ENCODE measurements at places on chromosomes 2 and 18.

DNA sequence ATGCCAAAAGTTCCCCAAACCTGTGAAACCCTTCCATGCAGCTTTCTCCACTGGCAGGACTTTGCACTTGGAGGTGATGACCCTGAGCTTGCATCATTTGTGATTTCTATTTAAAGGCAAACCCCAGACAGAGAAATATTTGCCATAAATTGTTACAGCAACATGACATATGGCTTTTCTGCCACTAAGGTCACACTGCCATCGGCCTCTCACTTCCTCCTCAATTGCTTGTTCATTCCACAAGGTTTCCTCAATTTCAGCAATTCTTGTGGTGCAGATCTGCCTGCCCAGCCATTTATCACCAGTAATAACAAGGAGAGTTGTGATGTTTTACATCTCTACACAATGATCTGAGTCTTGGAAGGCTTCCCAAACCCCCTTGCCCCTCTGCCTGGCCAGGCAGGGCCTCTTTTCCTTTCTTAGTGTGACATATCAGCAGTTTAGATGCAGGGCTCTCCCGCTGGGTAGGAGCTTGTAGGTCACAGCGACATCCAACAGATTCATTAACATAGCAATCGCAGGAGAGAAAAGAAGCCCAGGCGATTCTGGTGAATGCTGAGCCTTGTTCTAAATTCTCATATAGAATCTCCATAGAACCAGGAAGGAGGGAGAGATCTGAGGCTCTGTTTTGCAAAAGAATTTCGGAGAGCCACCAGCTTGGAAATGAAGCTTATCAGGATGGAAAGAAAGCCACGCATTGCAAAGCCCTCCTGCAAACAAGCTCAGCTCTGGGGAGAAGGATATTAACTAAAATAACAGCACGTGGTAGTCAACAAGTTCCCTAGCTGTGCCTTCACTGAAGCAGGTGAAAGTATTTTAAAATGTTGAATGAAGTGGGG is 46.7 kb upstream of the ITGA6 start:
- DNase-seq: no peak
- no peaks in the 10 kb centered on the region for H3K27me3 ChIP-seq

- no peak overlapping the region for H3K27ac ChIP-seq
- H3K4me1 ChIP-seq: no peaks in the 10 kb centered on the region
- DNase-seq: no peak
- H3K27me3 ChIP-seq: no peaks in the 10 kb centered on the region
- H3K4me3 ChIP-seq: no peak overlapping the region
- no peaks in the 10 kb centered on the region for H3K36me3 ChIP-seq
These were observed 378.6 kb downstream of the DPP10 start for GRCh38 chr2:114821055-114821454.

GRCh38 chr2:28979576-28980366 is 1.3 kb upstream of the TOGARAM2 start:
- no peak overlapping the region for H3K4me3 ChIP-seq
- no peak overlapping the region for H3K27ac ChIP-seq
- no peaks in the 10 kb centered on the region for H3K4me1 ChIP-seq
- H3K36me3 ChIP-seq: no peaks in the 10 kb centered on the region
- DNase-seq: no peak
- H3K27me3 ChIP-seq: no peaks in the 10 kb centered on the region

DNA sequence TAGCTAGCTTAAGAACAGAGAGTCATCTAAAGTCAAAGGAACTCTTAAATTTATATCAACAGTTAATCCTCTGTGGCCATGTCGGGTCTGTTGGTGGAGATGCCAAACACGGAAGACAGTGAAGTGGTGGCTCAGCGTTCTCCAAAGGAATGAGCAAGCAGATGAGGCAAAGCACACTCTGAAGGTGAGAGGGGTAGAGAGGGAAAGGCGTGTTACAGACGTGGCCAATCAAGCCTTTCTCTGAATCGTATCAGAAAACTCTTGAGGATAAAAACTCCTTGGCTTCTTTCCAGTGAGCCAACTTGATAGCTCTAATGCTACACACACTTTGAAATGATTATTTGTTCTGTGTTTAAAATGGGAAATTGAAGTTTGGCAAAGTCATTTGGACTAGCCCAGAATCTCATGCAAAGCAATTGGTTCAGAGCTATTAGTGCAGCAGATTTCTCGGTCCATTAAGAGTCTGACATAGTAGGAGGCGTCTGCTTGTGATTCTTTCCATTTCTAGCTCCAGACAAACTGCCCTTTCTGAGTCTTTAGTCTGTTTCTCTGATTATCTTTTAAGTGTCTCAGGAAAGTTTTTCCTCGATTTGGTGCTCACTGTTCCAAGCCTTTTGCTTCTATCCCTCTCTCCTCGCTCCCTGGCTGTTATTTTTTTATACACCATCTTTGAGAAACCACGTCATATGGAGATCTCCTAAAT is 57.5 kb upstream of the CPO start:
- no peak overlapping the region for H3K4me3 ChIP-seq
- no peaks in the 10 kb centered on the region for H3K36me3 ChIP-seq
- H3K27ac ChIP-seq: no peak overlapping the region
- no peak for DNase-seq
- no peaks in the 10 kb centered on the region for H3K4me1 ChIP-seq

DNA sequence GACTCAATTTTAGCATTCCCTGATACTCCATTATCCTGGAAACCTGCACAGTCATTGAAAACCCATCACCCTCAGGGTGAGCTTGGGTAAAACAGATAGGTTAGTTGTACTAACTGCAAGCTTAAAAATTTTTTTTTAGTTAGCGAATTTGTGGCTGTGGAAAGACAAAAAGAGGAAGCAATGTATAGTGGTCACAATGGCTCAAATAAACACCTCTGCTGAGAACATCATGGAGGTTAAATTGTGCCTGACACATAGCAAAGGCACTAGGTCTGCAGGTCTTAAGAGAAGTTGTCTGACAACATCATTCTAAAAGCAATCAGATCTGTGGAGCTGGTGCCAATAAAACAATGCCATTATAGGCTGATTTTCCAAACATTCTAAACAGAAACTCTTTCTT is 84.4 kb upstream of the CAVIN2 start:
- H3K27ac ChIP-seq: no peak overlapping the region
- H3K4me1 ChIP-seq: no peaks in the 10 kb centered on the region
- no peaks in the 10 kb centered on the region for H3K36me3 ChIP-seq
- H3K4me3 ChIP-seq: no peak overlapping the region
- no peak for DNase-seq

DNA sequence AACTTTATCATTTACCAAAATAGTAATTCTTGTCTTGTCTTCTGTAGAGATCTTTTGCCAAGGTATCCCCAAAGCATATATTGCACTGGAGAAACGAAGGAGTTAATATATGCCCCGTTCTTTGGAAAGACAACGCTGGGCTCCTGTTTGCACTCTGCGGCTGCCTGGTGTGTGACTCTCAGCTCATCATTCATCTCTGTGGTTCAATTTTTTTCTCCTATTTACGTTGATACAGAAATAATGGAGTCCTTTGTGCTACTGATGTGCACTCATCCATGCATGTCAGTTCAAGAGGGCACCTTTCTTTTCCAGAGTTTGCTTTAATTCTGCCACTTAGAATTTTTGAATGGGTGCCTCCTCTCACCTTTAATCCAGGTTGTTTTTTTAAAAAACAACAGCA is 655.5 kb downstream of the DCDC2C start:
- H3K27ac ChIP-seq: no peak overlapping the region
- H3K4me1 ChIP-seq: no peaks in the 10 kb centered on the region
- no peaks in the 10 kb centered on the region for H3K27me3 ChIP-seq
- H3K4me3 ChIP-seq: no peak overlapping the region
- H3K36me3 ChIP-seq: no peaks in the 10 kb centered on the region
- no peak for DNase-seq

- H3K4me1 ChIP-seq: no peaks in the 10 kb centered on the region
- H3K4me3 ChIP-seq: no peak overlapping the region
- no peak overlapping the region for H3K27ac ChIP-seq
- DNase-seq: no peak
- no peaks in the 10 kb centered on the region for H3K36me3 ChIP-seq
- H3K27me3 ChIP-seq: no peaks in the 10 kb centered on the region
These were observed 91.7 kb upstream of the RMDN2 start for GRCh38 chr2:37833423-37833822.

- H3K27ac ChIP-seq: no peak overlapping the region
- H3K36me3 ChIP-seq: no peaks in the 10 kb centered on the region
- no peaks in the 10 kb centered on the region for H3K27me3 ChIP-seq
- no peaks in the 10 kb centered on the region for H3K4me1 ChIP-seq
- no peak for DNase-seq
These were observed 247.8 kb upstream of the HDAC4 start for GRCh38 chr2:239648607-239649006.

- H3K4me3 ChIP-seq: no peak overlapping the region
- no peaks in the 10 kb centered on the region for H3K27me3 ChIP-seq
- no peaks in the 10 kb centered on the region for H3K4me1 ChIP-seq
These were observed 72.4 kb downstream of the FASTKD2 start for GRCh38 chr2:206837775-206838174.

- H3K4me3 ChIP-seq: no peak overlapping the region
- no peak overlapping the region for H3K27ac ChIP-seq
- DNase-seq: no peak
These were observed 94.4 kb downstream of the MGAT5 start for GRCh38 chr2:134348239-134348638.

DNA sequence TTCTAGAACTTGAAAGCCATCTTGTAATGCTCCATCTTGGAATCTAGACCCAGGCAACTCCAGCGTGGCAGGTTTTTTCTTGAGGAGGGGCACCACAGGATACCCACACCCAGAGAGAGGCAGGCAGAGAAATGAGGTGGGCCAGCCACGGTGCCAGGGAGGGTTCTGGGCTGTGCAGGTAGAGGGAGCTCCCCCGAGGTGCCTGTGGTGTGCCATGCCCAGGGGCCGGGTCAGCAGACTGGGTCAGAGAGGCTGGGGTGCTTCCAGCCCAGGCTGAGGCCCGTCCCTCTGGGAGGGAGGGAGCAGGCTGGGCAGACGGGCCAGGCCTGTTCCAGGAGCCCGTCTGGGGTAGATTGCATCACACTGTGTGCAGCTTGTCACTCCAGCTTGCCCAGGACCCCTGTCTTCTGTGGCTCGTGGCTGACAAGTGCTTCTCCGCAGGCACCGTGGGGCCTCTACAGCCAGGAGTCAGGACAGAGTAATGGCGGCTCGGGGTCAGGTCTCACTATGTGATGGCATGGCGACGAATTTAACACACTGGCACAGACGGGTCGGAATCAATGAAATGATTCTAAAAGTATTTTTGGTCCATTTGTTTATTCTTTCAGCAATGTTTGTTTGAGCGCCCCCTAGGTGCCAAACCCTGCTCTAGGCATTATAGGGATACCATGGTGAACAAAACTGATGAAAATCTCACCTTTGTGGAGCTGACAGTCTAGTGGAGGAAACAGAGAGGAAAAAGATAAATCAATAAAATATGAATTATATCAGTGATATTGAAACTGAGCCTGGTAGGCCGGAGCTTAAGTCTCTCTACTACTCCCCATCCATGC is 144.0 kb downstream of the ACOXL start:
- H3K27me3 ChIP-seq: no peaks in the 10 kb centered on the region
- H3K4me3 ChIP-seq: no peak overlapping the region
- no peak overlapping the region for H3K27ac ChIP-seq
- H3K36me3 ChIP-seq: no peaks in the 10 kb centered on the region
- no peak for DNase-seq

DNA sequence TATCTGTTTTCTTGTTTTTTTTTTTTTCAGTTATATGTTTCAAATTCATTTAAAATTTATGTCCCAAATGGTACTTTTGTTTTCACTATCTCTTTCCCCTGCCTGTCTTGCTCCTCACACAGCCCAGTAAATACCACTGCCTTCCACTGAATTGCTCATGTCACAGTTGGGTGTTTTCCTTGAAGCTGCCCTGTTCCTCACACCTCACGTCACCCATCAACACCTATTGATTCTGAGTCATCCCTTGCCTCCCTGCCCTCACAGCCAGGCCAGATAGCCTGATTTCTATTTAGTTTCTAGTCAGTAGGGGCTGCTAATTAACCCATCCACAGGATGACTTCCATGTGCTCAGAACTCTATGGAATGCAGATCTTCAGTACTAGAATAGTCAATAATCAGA is 25.3 kb downstream of the FSHR start:
- H3K27ac ChIP-seq: no peak overlapping the region
- no peaks in the 10 kb centered on the region for H3K4me1 ChIP-seq
- DNase-seq: no peak
- H3K4me3 ChIP-seq: no peak overlapping the region
- no peaks in the 10 kb centered on the region for H3K36me3 ChIP-seq
- no peaks in the 10 kb centered on the region for H3K27me3 ChIP-seq

- no peak for DNase-seq
- no peak overlapping the region for H3K4me3 ChIP-seq
These were observed 78.3 kb upstream of the SETBP1 start for GRCh38 chr18:44602380-44602779.

- H3K36me3 ChIP-seq: no peaks in the 10 kb centered on the region
- DNase-seq: no peak
- no peak overlapping the region for H3K4me3 ChIP-seq
- no peaks in the 10 kb centered on the region for H3K27me3 ChIP-seq
- H3K4me1 ChIP-seq: no peaks in the 10 kb centered on the region
- no peak overlapping the region for H3K27ac ChIP-seq
These were observed 28.4 kb upstream of the CCDC102B start for GRCh38 chr18:68769461-68769860.

DNA sequence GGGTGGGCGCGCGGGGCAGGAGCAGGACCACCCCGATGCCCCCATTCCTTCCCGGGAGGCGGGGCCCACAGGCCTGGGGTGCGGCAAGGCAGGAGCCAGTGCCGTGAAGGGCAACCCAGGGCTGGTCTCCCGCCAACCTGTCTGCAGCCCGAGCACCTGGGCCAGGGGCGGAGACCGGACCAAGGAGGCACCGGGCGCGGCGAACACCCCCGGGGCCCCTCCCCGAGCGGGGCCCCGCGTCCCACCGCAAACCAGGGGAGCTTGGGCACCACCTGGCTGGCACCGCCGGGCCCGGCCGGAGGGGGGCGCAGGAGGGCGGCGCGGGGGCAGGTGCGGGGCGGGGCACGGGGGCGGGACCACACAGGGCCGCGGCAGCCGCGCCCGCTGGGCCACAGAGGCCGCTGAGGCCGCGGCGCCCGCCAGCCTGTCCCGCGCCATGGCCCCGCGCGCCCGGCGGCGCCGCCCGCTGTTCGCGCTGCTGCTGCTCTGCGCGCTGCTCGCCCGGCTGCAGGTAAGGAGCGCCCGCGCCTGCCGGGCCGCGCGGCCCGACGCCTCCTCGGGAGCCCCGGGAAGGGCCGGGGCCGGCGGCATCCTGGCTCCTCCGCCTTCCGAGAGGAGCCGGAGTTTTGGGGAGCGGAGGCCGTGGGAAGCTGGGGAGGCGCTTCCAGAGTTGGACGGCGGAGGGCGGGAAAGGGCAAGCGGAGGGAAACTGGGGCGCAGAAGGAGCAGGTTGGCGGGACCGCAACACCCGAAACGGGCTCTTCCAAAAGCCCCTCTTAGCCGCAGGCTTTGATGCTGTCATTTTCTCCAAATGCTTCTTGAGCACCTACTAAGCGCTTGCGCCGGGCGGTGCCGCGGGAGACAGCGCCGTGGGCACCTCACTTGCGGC is at the start of gene TNFRSF11A:
Gene TNFRSF11A, plus strand, starts transcription at position 394 of the 889 bp plus-strand sequence. Its CDS starts 43 bp downstream, at position 437.
- peaks cover 34% of the 10 kb centered on the region for H3K27me3 ChIP-seq
- H3K36me3 ChIP-seq: no peaks in the 10 kb centered on the region
- DNase-seq: peak; percentile 50
- H3K4me3 ChIP-seq: peak within 1 kb of the TSS; percentile 66
- H3K4me1 ChIP-seq: peaks cover 16% of the 10 kb centered on the region

GRCh38 chr18:63315876-63316275 is 3.7 kb downstream of the BCL2 start:
- no peaks in the 10 kb centered on the region for H3K27me3 ChIP-seq
- DNase-seq: no peak
- peak overlapping the region; percentile 84 for H3K27ac ChIP-seq
- peak overlapping the region; percentile 89 for H3K4me3 ChIP-seq
- H3K4me1 ChIP-seq: peaks cover 35% of the 10 kb centered on the region
- no peaks in the 10 kb centered on the region for H3K36me3 ChIP-seq

Measured in effector memory CD4-positive, alpha-beta T cell (primary cell).